ENCODE measurements at places on chromosomes 5 and 9. TPM values are rescaled to one million over a fixed set of nuclear protein-coding genes. Genes with fewer than 3 reads are reported as not detected.

SERINC5 gene
- total RNA-seq: 9.2 TPM

PCDHB9 gene
- total RNA-seq: 11.2 TPM

SLC34A3 gene
- 1.6 TPM for total RNA-seq

FGF10 gene
- 0.16 TPM for total RNA-seq

GFI1B gene
- total RNA-seq: 0.19 TPM

DNA sequence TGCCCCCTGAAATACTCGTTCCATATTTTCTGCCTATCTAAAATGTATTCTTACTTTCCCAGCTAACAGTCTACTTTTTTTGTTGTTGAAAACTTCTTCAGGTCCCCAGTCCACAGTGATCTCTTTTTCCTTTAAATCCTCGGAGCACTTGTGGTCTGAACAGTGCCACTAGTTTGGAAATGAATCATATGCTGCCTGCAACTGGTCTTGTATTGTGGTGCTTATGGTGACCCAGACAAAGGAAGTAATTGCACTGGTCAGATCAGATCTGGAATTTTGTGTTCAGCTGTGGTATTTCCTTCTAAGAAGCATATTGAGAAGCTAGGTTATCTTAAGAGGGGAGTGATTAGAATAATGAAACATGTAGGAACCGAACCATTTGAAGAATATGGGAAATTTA is 2.9 kb downstream of the UNC13B start:
- no peak for DNase-seq

- DNase-seq: no peak
These were observed 260.2 kb upstream of the NR4A3 start for GRCh38 chr9:99561509-99561917.

- no peak for DNase-seq
These were observed 23.0 kb upstream of the B4GALT1 start for GRCh38 chr9:33190021-33190705.

GRCh38 chr5:155620821-155621410 is 607.4 kb downstream of the KIF4B start:
- DNase-seq: no peak

- no peak for DNase-seq
These were observed 286.4 kb downstream of the EBF1 start for GRCh38 chr5:158813275-158813674.

- DNase-seq: no peak
These were observed 12.6 kb downstream of the RCL1 start for GRCh38 chr9:4805191-4805918.

GRCh38 chr5:155101697-155102096 is 88.1 kb downstream of the KIF4B start:
- no peak for DNase-seq

DNA sequence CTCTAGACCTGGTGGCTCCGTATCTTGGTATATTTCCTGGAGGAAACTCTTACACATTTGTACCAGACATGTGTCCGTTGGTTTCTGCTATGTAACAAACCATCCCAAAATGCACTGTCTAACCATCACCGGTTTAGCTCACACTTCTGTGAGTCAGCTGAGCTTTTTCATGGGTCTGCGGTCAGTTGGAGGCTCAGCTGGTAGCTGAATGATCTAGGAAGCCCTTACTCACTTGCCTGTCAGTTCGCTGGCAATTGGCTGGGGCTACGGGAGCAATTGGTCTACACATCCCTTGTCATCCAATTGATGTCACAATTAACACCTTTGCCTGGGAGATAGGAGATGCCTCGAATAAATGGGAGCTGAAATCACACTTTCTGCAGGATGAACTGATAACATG is 11.6 kb upstream of the WHRN start:
- DNase-seq: peak; percentile 81

DNA sequence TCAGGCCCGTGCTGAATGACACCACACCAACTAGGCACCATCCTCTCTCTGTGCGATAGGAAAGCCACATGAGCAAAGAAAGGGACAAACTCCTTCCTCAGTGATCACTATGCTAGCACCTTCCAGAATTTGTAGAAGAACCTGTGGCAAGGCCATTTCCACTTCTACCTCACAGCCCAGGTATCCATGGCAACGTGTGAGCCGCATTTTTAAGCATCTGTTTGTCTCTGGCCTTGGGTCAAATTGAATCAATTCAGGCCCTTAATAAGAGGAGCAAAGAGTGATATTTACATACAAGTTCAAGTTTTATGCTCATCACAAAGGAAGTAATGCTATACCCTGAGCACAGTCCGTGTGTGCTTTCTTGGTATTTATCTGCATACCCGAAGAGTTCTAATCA is 179.3 kb downstream of the SLC12A2 start:
- no peak for DNase-seq

DNA sequence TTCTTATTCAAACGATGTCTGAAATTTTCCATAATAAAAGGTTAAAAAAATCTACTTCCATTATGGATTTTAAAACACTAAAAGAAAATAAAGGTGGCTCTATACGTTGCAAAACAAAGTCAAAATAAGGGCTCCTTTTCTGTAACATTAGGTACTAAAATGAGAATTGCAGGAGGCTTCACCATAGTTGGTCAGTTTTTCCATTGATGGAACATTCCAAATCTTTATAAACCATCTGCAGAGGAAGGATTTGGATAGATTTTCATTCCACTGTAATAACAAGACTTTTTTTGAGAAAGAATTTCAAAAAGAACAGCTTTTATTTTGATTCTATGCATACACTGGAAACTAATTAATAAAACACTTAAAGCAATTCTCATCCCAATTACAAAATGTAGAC is 145.6 kb downstream of the LURAP1L start:
- no peak for DNase-seq

DNA sequence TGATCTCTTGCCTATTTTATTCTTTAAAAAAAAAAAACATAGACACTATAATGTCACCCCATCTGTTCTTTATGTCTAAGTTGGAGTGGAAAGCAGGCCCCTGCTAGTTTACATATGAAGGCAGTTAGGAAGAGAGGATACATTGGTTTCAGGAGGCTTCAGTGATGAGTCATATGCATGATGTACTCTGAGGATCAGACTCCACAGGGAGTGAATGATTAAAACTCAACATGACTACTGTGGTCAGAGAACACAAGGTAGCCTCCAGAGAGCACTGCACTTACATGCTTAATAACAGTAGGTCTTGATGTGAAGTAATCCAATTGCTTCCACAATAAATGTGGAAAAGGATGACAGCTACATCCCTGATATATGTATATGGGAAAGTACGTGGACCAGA is 22.7 kb upstream of the FSTL4 start:
- DNase-seq: peak; percentile 79
